ENCODE measurements at places on chromosomes 11 and 22. TPM values are rescaled to one million over a fixed set of nuclear protein-coding genes. Genes with fewer than 3 reads are reported as not detected.
A peak's percentile ranks its signal among the peaks of the same experiment; 100 is the strongest.

TRIM51 gene
- not detected for total RNA-seq

HTR3A gene
- 1.2 TPM for total RNA-seq

DNA sequence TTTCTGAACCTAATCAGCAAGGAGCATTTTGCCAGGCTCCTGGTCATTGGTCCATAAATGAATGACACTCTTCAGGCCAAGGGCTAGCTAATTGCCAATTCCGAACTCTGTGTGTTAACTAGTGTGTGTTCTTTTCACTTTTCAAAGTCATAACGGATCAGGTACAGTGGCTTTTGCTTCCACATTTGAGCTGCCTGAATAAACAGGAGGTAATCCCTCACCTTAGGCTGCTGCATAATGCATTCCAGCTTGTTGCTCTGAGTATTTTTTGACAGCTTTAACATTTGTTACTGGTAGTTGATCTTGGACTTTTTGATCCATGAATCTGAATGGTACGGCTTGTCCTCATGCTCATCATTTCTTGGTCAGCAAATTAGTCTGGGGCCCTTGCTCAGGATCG, 485.1 kb downstream of the CNTN5 start:
- no peak for DNase-seq
- no peak overlapping the region for H3K27ac ChIP-seq
- H3K4me3 ChIP-seq = no peak overlapping the region
- H3K36me3 ChIP-seq = no peaks in the 10 kb centered on the region
- H3K4me1 ChIP-seq = no peaks in the 10 kb centered on the region

GRCh38 chr11:125348674-125349309, 147.3 kb downstream of the FEZ1 start:
- H3K4me1 ChIP-seq = peaks cover 32% of the 10 kb centered on the region
- no peaks in the 10 kb centered on the region for H3K27me3 ChIP-seq
- H3K27ac ChIP-seq = no peak overlapping the region
- no peak for DNase-seq
- H3K36me3 ChIP-seq = no peaks in the 10 kb centered on the region
- no peak overlapping the region for H3K4me3 ChIP-seq

DNA sequence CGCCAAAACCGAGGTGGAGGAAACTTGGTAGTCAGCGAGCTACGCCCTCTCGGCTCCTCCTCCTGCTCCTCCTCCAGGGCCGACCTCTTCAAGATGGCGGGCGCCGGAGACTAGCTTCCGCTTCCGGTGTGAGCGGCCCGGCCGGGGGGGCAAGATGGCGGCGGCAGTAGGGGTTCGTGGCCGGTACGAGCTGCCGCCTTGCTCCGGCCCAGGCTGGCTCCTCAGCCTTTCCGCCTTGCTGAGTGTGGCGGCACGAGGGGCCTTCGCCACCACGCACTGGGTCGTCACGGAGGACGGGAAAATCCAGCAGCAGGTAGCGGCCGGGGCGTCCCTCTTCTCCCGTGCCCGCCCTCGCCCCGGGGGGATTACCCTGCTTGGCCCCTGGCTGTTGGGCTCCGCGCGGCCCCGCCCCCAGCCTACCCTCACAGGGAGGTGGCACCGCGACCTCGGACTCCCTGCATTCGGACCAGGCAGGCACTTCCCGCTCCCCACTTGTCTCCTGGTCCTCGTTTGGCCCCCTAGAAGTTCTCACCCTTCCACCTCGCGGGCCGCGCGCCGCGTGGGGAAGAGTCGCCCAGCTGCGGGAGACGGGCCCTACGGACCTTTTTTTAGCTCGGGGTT, at the start of gene TTC17:
Gene TTC17 (plus strand): TSS at position 120 of the 621 bp plus-strand sequence. CDS start 35 bp downstream, at position 155.
- DNase-seq = peak; percentile 96
- H3K27me3 ChIP-seq = no peaks in the 10 kb centered on the region
- peak within 1 kb of the TSS; percentile 95 for H3K4me3 ChIP-seq
- peaks cover 43% of the 10 kb centered on the region for H3K4me1 ChIP-seq
- H3K36me3 ChIP-seq = no peaks in the 10 kb centered on the region
- H3K27ac ChIP-seq = peak within 1 kb of the TSS; percentile 86

GRCh38 chr11:10858439-10859325, 829 bp upstream of the ZBED5 start:
- peak overlapping the region; percentile 79 for H3K4me3 ChIP-seq
- peak overlapping the region; percentile 95 for H3K27ac ChIP-seq
- H3K27me3 ChIP-seq = no peaks in the 10 kb centered on the region

All from esophagus muscularis mucosa (tissue), 4 donors.